ENCODE measurements at places on chromosomes 5 and 9.

DNA sequence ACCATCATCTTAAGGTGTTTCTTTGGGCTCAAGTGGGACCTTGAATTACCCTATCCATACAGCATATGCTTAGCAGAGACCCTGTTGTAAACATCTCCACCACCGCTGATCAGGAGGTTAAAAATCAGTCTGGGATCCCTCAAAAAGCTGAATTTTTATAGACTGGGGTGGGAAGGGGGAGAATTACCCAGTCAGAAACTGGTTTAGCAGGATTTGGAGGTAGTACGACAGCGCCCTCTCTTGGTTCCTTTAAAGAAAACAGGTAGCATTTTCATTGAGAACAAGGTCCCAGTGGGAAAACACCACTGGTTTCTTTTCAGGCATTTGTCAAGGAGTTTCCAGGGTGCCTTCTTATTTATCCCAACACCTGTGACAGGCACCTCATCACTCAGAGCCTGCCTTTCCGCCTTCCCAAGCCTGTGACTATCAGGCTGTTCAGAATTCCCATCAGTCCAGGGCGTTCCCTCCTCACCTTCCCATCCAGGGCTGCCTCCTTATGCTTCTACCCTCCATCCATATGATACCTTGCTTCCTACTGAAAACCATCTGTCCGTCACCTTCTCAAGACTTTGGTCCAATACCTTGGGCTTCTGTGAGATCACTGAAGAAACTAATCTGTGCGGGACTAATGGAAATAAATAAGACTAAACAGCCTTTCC lies 203.8 kb upstream of the RAI14 start:
- DNase-seq, result no peak

GRCh38 chr5:14793851-14794250 lies 77.7 kb downstream of the ANKH start:
- DNase-seq, result no peak

DNA sequence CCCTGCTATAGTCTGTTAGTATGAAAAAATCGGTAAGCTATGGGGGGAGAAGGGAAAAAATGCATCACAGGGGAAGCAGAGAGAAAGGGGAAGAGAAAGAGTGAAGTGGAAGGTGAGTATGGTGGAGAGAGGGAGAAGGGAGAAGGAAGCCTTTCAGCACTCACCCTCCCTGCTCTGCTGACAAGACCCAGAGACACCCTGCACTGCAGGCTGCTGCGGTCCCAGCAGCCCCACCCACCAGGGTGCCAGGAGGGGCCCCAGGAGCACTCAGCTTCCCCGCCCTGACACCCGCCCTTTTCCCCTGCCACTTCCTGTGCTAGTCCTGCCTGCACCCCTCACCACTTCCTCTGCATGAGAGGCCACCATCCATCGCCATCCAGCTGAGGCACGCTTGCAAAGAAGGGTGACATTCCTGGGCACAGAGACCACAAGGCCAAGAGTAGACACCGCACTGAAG lies 12.7 kb downstream of the STK10 start:
- DNase-seq, result no peak

GRCh38 chr5:34552686-34553085 lies 103.4 kb upstream of the RAI14 start:
- DNase-seq, result no peak

- no peak for DNase-seq
These were observed 70.4 kb downstream of the ANGPTL2 start for GRCh38 chr9:127051881-127052595.

- no peak for DNase-seq
These were observed 404.4 kb downstream of the ICE1 start for GRCh38 chr5:5826911-5827310.

DNA sequence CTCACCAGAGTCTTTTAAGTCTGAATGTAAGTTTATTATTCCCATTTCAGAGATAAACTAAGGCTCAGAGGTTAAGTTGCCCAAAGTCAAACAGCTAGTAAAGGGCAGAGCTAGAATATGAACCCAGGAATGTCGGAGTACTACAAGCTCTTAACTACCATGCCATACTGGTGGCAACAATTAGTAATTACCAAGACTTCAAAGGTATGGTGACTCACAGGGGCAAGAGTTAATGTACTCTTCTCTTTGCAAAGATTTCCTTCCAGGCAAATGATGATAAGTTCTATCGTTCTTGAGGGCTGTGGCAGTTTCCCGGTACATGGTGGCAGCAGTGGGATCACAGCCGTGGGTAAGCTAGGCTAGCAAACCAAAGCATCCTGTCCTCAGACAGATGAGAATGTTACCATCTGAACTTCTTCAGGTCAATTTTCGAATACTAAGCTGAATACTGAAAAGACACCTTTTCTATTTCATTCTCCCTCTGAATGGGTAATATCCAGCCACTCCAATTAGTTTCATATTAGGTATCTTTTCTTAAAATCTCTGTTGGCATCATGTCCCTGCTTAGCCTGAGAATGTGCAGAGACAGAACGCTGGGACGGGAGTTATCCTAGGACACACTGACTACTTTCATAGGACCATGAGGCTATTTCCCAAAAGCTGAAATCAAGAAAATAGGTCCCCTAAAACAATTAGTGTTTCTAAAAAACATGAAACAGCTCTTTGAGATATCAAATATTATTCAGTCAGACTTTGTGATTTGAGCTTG lies 117.0 kb upstream of the NR5A1 start:
- DNase-seq, result no peak

- no peak for DNase-seq
These were observed 42.5 kb downstream of the ALG2 start for GRCh38 chr9:99178912-99179872.

DNA sequence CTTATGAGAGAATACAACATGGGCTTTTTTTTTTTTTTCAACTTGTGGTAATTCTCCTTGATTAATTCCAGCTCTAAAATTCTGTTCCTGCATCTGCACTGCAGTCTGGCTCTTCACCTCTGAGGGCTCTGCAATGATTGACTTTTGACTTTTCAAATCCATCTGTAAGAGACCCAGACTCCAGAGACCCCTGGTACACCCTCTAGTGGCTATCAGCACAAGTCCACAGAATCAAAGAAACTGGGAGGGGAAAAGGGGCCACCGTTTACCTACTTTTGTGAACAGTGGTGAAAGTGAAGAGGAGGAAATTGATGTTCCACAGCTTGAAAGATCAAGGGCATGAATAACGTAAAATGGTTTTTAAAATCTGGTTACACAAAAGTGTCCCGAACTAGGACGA lies 151.6 kb downstream of the SLIT3 start:
- no peak for DNase-seq

GRCh38 chr9:6681957-6682501 lies 36.5 kb upstream of the GLDC start:
- DNase-seq, result no peak

DNA sequence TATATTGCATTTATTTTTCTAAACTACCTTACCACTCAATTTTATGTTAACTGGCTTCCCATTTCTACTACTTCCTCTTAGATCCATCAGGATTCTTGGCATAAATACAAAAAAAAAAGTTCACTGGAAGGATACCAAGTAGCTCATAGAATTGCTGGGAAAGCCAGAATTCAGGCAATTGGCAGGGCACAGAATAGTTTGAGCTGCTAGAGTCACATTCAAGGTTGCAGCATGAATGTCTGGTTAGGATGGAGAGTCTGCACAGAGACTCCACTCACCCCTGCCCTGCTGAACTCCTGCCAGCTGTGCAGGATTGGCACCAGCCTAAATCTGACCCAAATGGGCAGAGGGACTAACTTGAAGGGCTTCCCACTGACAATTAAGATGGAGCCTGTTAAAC lies 4.9 kb upstream of the AMACR start:
- no peak for DNase-seq

DNA sequence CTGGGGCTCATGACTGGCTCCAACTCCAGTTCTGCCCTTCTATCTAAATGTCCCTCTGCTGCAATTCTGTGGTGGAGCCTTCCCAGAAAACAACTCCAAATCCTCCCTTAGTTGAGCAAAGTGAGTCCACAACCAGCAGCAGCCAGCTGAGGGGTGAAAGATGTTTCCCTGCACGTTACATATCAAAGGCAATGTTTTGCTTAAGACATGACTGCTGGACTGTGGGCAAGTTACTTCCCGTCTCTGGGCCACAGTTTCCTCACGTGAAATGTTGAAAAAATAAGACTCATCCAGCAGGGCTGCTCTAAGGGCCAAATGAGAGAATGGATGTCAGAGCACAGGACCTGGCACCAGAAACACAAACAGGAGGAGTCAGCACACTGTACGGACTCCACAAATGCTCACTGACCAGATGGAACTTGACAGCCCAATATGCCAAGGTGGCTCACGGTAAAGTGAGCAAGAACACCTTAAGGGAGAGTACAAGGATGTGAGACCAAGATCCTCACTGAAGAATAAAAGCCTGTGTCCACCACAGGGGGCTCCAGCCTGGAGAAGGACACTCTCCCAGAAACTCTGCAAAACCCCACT lies 138.4 kb upstream of the ABCA1 start:
- no peak for DNase-seq

GRCh38 chr9:107688728-107689127 lies 199.2 kb upstream of the KLF4 start:
- no peak for DNase-seq

All from BJ (cell line).